ENCODE measurements at places on chromosomes 2 and 18. TPM values are rescaled to one million over a fixed set of nuclear protein-coding genes. Genes with fewer than 3 reads are reported as not detected.

DYSF gene
- total RNA-seq = 2.4 TPM

DNA sequence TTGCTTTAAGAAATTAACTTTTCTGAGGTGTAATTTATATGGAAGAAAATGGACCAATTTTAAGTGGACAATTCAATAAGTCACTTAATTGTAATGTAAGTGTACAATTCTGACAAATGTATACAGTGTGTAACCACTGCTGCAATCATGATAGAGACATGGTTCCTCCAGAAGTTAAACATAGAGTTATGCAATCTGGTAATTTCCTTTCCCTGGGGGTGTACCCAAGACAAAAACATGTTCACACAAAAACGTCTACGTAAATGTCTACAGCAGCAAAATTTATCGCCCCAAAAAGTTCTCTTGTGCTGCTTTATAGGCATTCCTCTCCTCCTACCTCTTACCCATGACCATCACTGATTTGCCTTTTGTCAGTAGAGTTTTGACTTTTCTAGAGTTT lies 141.5 kb downstream of the AQP4 start:
- no peaks in the 10 kb centered on the region for H3K27me3 ChIP-seq
- H3K4me1 ChIP-seq = peaks cover 8% of the 10 kb centered on the region
- no peak overlapping the region for H3K27ac ChIP-seq
- no peak for DNase-seq
- H3K4me3 ChIP-seq = no peak overlapping the region

- H3K36me3 ChIP-seq = peaks cover 2% of the 10 kb centered on the region
- peak overlapping the region; percentile 52 for H3K27ac ChIP-seq
- DNase-seq = no peak
- H3K27me3 ChIP-seq = peaks cover 2% of the 10 kb centered on the region
- peaks cover 7% of the 10 kb centered on the region for H3K4me1 ChIP-seq
Observed at GRCh38 chr2:30257266-30258214, 26.2 kb downstream of the LBH start.

DNA sequence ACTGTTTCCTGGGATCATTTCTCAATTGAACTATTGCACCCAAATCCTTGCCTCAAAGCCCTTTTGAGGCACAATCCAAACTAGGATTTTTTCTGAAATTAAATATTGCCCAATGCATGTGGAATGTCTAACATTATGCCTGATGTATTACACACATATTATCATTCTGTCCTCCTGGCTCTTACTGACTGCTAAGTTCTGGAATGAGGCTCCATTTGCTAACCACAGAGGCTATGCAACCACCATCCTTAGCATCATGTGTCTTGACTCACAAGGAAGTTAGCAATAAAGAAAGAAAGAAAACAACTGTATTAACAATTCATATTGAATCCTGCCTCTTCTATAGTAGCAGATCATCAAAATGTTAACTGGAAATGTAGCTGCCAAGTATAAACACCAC lies 1142.7 kb downstream of the CNTNAP5 start:
- no peaks in the 10 kb centered on the region for H3K4me1 ChIP-seq
- DNase-seq = no peak
- H3K4me3 ChIP-seq = no peak overlapping the region
- no peak overlapping the region for H3K27ac ChIP-seq

- no peaks in the 10 kb centered on the region for H3K36me3 ChIP-seq
- no peak for DNase-seq
- H3K27me3 ChIP-seq = no peaks in the 10 kb centered on the region
- no peak overlapping the region for H3K4me3 ChIP-seq
Observed at GRCh38 chr2:29747786-29748470, 173.5 kb downstream of the ALK start.

- no peaks in the 10 kb centered on the region for H3K27me3 ChIP-seq
- no peak overlapping the region for H3K4me3 ChIP-seq
- H3K4me1 ChIP-seq = peaks cover 36% of the 10 kb centered on the region
- DNase-seq = no peak
- H3K27ac ChIP-seq = no peak overlapping the region
- H3K36me3 ChIP-seq = no peaks in the 10 kb centered on the region
Observed at GRCh38 chr2:8242739-8243138, 439.1 kb upstream of the ID2 start.

- H3K27me3 ChIP-seq = no peaks in the 10 kb centered on the region
- H3K27ac ChIP-seq = peak overlapping the region; percentile 22
Observed at GRCh38 chr18:644395-645004, 13.0 kb upstream of the TYMS start.

GRCh38 chr2:128600581-128601297 lies 282.1 kb upstream of the HS6ST1 start:
- no peaks in the 10 kb centered on the region for H3K27me3 ChIP-seq
- H3K4me1 ChIP-seq = peaks cover 9% of the 10 kb centered on the region
- no peaks in the 10 kb centered on the region for H3K36me3 ChIP-seq
- no peak for DNase-seq
- H3K27ac ChIP-seq = no peak overlapping the region
- H3K4me3 ChIP-seq = no peak overlapping the region
